ENCODE measurements at places on chromosomes 5 and 9. TPM values are rescaled to one million over a fixed set of nuclear protein-coding genes. Genes with fewer than 3 reads are reported as not detected.
A peak's percentile ranks its signal among the peaks of the same experiment; 100 is the strongest.

Gene FOXD4L3
- not detected for total RNA-seq

Gene SPATA6L
- total RNA-seq, result 1.5 TPM

GRCh38 chr5:161273410-161273809 lies 273.1 kb downstream of the GABRB2 start:
- H3K4me3 ChIP-seq, result no peak overlapping the region
- H3K27me3 ChIP-seq, result no peaks in the 10 kb centered on the region
- no peak overlapping the region for H3K27ac ChIP-seq
- no peaks in the 10 kb centered on the region for H3K36me3 ChIP-seq

DNA sequence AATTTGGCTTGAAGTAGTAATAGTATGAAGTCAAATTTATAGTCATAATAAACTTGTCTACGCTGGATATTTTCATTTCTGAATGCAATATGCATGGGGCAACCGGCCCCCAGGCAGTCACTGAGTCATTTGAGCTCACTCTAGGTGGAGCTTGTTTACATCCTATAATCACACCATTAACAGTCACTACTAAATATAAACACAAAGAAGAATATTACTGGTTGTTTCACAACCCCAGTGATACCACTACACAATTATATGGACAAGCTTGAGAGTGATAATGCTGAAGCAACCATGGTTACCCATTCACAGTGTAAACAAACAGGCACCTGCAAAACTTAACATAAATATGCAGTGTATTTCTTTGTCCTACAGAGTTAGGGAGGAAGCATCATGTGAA lies 68.7 kb downstream of the MARCHF3 start:
- peak; percentile 37 for DNase-seq
- H3K27ac ChIP-seq, result no peak overlapping the region
- no peak overlapping the region for H3K4me3 ChIP-seq
- H3K36me3 ChIP-seq, result no peaks in the 10 kb centered on the region

Gene VCAN
- total RNA-seq, result 0.35 TPM

- no peak overlapping the region for H3K27ac ChIP-seq
- H3K36me3 ChIP-seq, result no peaks in the 10 kb centered on the region
- no peaks in the 10 kb centered on the region for H3K27me3 ChIP-seq
These were observed 152.9 kb downstream of the PIK3R1 start for GRCh38 chr5:68368311-68369022.

GRCh38 chr9:135067096-135067710 lies 20.3 kb upstream of the OLFM1 start:
- H3K27me3 ChIP-seq, result no peaks in the 10 kb centered on the region
- no peak overlapping the region for H3K27ac ChIP-seq
- H3K4me3 ChIP-seq, result no peak overlapping the region
- no peaks in the 10 kb centered on the region for H3K36me3 ChIP-seq
- no peaks in the 10 kb centered on the region for H3K4me1 ChIP-seq

- no peak overlapping the region for H3K27ac ChIP-seq
- H3K27me3 ChIP-seq, result no peaks in the 10 kb centered on the region
- H3K36me3 ChIP-seq, result no peaks in the 10 kb centered on the region
These were observed 45.0 kb downstream of the DOCK8 start for GRCh38 chr9:259405-260404.

Gene SERF1B
- 43.7 TPM for total RNA-seq

DNA sequence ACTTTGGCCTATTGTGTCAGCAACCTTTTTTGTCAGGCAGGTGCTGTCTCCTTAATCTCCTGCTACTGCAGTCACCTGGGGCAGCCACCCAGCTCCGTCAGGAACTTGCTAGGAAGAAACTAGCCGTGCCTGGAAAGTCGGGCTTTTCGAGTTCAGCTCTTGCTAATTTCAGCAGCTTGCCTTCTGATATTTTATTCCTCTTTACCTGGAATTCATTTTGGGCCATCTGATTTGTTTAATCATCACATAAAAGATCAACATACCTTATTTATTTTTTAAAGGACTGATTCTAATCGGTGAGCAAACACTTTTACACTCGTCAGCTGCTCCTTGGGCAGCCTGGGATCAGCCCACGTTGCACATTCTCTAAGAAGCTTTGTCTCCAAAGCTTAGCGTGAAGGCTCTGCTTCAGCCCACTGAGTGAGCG lies 42.2 kb downstream of the PRLR start:
- no peak overlapping the region for H3K4me3 ChIP-seq
- H3K36me3 ChIP-seq, result no peaks in the 10 kb centered on the region
- no peak for DNase-seq

DNA sequence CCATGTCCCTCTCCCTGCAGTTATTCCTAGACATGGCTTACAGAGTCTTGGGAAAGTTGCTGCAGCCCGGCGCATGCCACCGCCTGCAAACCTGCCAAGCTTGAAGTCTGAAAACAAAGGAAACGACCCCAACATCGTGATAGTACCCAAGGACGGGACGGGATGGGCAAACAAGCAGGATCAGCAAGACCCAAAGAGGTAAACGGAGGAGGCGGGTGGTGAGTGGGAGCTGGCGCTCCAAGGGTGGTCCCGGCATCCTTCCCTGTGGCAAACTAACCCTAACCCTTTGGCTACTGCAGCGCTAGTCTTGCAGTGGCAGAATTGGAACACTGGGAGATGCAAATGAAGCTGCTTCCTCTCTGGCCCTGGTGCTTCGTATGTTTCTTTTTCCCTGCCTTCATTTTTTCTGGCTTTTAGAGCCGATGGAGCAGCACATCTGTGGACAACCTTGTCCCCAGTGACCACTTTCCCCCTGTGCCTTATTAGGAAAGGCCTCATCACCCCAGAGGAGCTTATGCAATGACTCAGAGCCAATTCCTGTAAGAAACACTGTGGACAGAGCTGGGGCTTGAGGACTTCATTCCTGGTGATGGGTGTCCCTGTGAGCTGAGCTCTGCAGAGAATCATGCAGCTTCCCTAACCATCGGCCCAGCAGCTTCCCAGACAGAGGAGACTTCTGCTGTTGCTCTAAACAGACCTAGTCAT lies 38.9 kb downstream of the PRRC2B start:
- DNase-seq, result peak; percentile 39
- H3K4me3 ChIP-seq, result no peak overlapping the region
- H3K36me3 ChIP-seq, result peaks cover 28% of the 10 kb centered on the region
- H3K4me1 ChIP-seq, result peaks cover 32% of the 10 kb centered on the region

Gene PPIC
- 26.5 TPM for total RNA-seq

DNA sequence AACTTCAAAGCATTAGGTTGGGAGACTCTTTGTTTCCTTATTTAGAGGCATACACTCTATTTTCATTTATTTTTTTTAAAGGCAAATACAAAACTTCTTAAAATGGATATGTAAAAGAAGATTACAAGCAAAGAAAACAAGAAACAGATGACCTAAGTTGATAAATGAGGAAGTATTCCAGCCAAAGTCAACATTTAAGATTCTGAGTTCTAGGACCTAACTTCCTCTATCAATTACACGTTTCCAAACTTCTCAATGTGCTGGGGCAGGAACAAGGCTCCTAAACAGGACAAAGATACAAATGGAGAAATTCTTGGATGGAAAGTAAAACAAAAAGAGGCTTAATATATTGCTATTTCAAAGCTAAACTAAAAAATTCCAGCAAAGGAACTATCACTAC lies 89.5 kb downstream of the TLE1 start:
- peaks cover 58% of the 10 kb centered on the region for H3K4me1 ChIP-seq
- H3K4me3 ChIP-seq, result no peak overlapping the region
- H3K36me3 ChIP-seq, result peaks cover 7% of the 10 kb centered on the region

- no peaks in the 10 kb centered on the region for H3K27me3 ChIP-seq
- no peak overlapping the region for H3K4me3 ChIP-seq
- no peaks in the 10 kb centered on the region for H3K36me3 ChIP-seq
- no peak for DNase-seq
- no peak overlapping the region for H3K27ac ChIP-seq
- H3K4me1 ChIP-seq, result no peaks in the 10 kb centered on the region
These were observed 109.5 kb downstream of the TAF11L14 start for GRCh38 chr5:17743580-17744435.

- H3K27me3 ChIP-seq, result peaks cover 2% of the 10 kb centered on the region
- no peaks in the 10 kb centered on the region for H3K36me3 ChIP-seq
- H3K4me1 ChIP-seq, result peaks cover 11% of the 10 kb centered on the region
- DNase-seq, result no peak
These were observed 18.1 kb downstream of the OLFML2A start for GRCh38 chr9:124794902-124795491.

DNA sequence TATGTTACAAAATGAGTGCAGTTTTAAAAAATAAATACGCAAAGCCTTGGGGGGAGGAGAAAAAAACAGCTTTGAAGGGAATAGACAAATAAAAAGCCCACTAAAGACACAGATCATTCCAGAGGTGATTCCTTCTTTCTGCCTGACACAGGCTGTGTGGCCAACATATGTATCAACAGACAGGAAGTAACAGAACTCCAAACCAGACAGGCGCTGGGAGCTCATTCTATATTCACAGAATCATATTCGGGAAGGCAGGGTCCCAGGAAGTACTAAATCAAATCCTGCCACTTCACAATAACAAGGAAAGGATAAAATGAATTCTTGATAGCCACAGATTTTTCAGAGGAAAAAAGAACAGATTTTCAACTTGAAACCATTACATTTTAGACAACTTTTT lies 62.1 kb downstream of the SEMA5A start:
- no peak overlapping the region for H3K27ac ChIP-seq
- no peaks in the 10 kb centered on the region for H3K27me3 ChIP-seq
- no peaks in the 10 kb centered on the region for H3K36me3 ChIP-seq
- H3K4me1 ChIP-seq, result no peaks in the 10 kb centered on the region

GRCh38 chr5:113359419-113359818 lies 75.4 kb downstream of the TSSK1B start:
- peak; percentile 37 for DNase-seq
- H3K27me3 ChIP-seq, result no peaks in the 10 kb centered on the region
- no peaks in the 10 kb centered on the region for H3K36me3 ChIP-seq
- no peak overlapping the region for H3K4me3 ChIP-seq
- H3K4me1 ChIP-seq, result peaks cover 7% of the 10 kb centered on the region

DNA sequence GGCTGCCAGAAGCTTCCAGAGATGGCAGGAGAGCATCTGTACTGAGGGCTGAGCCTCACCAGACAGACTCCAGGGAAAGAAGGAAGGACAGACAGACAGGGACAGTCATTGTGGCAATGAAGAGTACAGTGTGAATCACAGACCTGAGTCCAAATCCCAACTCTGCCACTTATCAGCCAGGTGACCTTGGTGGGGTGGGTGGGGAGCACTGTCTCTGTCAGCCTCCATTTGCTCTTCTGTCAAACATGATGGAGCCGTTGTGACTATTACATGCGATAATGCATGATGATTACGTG lies 85.9 kb upstream of the FSTL4 start:
- no peaks in the 10 kb centered on the region for H3K36me3 ChIP-seq
- peaks cover 3% of the 10 kb centered on the region for H3K27me3 ChIP-seq
- no peak overlapping the region for H3K27ac ChIP-seq
- no peak for DNase-seq

- H3K36me3 ChIP-seq, result no peaks in the 10 kb centered on the region
- H3K27me3 ChIP-seq, result no peaks in the 10 kb centered on the region
- no peak for DNase-seq
- no peak overlapping the region for H3K27ac ChIP-seq
- no peaks in the 10 kb centered on the region for H3K4me1 ChIP-seq
These were observed 121.5 kb downstream of the HMHB1 start for GRCh38 chr5:143933451-143933850.

Gene CDO1
- total RNA-seq, result 1.7 TPM

Gene NIPAL4
- not detected for total RNA-seq

DNA sequence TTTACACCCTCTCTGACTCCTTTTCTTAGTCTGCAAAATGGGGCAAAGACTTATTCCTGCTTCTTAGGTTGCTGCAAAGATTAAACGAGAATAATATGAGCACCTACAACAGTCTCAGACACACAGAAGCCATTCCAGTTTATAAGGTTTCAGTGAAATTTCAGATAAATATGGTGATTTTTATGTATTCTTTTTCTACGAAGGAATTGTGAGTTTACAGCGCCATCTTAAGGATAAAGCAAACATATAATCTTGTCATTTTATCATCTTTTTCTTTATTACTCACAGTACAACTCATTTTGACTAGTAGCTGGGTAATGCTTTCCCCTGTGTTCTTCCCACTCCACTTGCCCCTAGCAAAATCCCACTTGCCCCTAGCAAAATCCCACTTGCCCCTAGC lies 29.2 kb upstream of the SMC5 start:
- no peak overlapping the region for H3K27ac ChIP-seq
- H3K4me3 ChIP-seq, result no peak overlapping the region
- H3K27me3 ChIP-seq, result no peaks in the 10 kb centered on the region
- peak; percentile 19 for DNase-seq
- no peaks in the 10 kb centered on the region for H3K4me1 ChIP-seq

Gene OLFML2A
- 1.1 TPM for total RNA-seq

- no peaks in the 10 kb centered on the region for H3K4me1 ChIP-seq
- no peak overlapping the region for H3K27ac ChIP-seq
- no peaks in the 10 kb centered on the region for H3K27me3 ChIP-seq
- H3K4me3 ChIP-seq, result no peak overlapping the region
These were observed 4.3 kb upstream of the CCDC187 start for GRCh38 chr9:136308006-136308701.

Gene SAPCD2
- total RNA-seq, result 27.8 TPM

DNA sequence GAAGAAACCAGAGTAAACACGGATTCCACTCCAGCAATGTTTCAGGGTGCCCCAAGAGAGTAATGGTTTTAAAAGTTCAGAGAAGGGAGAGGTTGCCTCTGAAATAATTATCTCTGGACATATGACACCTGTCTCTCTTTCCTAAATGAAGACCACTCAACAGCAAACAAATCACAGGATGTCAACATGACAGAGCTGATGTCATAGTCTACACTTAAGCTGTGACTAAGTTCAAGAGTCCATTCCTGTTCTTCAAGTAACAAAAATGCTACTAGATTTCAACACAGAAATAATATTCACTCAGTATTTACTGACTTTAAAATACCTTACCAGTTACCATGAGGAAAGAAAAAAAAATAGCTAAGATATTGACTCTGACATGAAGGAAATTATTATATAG lies 44.7 kb upstream of the SLC30A5 start:
- no peak for DNase-seq
- H3K27ac ChIP-seq, result no peak overlapping the region
- H3K27me3 ChIP-seq, result no peaks in the 10 kb centered on the region

Gene THBS4
- not detected for total RNA-seq

Gene FAM219A
- 39.5 TPM for total RNA-seq

GRCh38 chr5:10123254-10123989 lies 126.3 kb downstream of the ATPSCKMT start:
- no peaks in the 10 kb centered on the region for H3K27me3 ChIP-seq
- H3K4me3 ChIP-seq, result no peak overlapping the region
- H3K36me3 ChIP-seq, result no peaks in the 10 kb centered on the region
- no peaks in the 10 kb centered on the region for H3K4me1 ChIP-seq
- no peak for DNase-seq

GRCh38 chr9:73412874-73413273 lies 261.2 kb downstream of the ANXA1 start:
- no peak overlapping the region for H3K4me3 ChIP-seq
- no peaks in the 10 kb centered on the region for H3K27me3 ChIP-seq
- H3K36me3 ChIP-seq, result no peaks in the 10 kb centered on the region
- DNase-seq, result no peak
- no peaks in the 10 kb centered on the region for H3K4me1 ChIP-seq

DNA sequence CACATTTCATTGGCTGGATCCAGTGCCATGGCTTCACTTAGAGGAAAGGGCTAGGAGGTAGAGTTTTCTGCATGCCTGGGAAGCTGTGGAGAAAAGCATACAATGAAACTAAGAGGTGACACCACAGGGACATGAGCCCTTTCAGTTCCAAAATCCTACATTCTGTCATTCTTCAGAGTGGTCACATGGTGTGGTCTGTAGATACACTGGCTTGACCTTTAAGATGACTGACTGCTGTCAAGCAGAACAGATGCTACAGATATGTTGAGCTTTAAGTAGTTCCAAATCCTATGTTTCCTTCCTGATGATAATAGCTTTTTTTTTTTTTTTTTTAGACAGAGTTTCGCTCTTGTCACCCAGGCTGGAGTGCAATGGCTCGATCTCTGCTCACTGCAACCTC lies 26.2 kb downstream of the DMRT3 start:
- no peak overlapping the region for H3K27ac ChIP-seq
- no peaks in the 10 kb centered on the region for H3K27me3 ChIP-seq
- H3K4me1 ChIP-seq, result no peaks in the 10 kb centered on the region

Data from endothelial cell of umbilical vein (primary cell).